ENCODE measurements at places on chromosomes 3 and 15. TPM values are rescaled to one million over a fixed set of nuclear protein-coding genes. Genes with fewer than 3 reads are reported as not detected.

C2CD4A gene
- total RNA-seq, result 0.24 TPM

FILIP1L gene
- 30.9 TPM for total RNA-seq

SENP7 gene
- total RNA-seq, result 32.7 TPM

VEPH1 gene
- 157 TPM for total RNA-seq

DNA sequence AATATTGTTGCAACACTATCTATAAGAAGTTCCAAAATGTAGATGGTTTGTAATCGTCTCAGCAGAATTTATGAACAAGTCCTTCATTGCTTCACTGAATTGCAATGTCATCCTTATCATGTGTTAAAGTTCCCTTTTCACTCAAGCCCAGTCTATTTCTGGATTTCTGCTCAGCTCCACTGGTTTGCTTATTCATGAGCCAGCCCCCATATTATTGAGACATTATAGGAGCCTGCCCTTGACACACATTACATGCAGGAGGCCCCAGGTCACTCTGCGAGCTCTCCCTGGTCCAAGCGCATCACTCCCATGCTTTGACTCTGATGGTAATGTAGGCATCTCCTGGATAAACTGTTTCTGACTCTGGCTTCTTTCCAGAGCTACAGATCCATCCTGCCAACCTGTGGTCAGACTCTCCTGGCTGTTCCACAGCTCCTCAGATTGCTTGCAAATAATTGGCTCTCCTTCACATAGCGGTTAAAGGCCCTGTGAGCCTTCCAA, 56.9 kb downstream of the ABTB1 start:
- H3K4me3 ChIP-seq, result no peak overlapping the region
- H3K27me3 ChIP-seq, result no peaks in the 10 kb centered on the region
- H3K36me3 ChIP-seq, result no peaks in the 10 kb centered on the region

DNA sequence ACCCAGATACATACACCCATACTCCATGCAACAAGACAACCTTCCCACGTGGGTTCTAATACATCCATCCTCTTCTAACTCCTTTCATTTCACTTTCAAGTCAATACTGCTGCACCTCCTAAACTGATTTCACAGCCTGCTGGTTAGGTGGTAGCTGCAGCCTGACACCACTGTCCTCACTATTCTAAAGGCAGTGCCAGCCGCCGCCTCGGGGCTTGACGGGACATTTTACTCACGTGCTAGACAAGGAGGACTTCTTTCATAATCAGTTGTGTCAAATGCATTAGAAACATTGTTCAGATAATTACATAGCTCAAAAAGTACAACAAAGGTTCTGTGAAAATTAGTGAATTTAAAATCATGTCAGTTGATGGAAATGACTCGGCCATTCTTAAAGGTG, 6.3 kb downstream of the UROC1 start:
- H3K27ac ChIP-seq, result no peak overlapping the region
- no peaks in the 10 kb centered on the region for H3K36me3 ChIP-seq
- no peaks in the 10 kb centered on the region for H3K27me3 ChIP-seq
- H3K4me1 ChIP-seq, result no peaks in the 10 kb centered on the region
- H3K4me3 ChIP-seq, result no peak overlapping the region

DNA sequence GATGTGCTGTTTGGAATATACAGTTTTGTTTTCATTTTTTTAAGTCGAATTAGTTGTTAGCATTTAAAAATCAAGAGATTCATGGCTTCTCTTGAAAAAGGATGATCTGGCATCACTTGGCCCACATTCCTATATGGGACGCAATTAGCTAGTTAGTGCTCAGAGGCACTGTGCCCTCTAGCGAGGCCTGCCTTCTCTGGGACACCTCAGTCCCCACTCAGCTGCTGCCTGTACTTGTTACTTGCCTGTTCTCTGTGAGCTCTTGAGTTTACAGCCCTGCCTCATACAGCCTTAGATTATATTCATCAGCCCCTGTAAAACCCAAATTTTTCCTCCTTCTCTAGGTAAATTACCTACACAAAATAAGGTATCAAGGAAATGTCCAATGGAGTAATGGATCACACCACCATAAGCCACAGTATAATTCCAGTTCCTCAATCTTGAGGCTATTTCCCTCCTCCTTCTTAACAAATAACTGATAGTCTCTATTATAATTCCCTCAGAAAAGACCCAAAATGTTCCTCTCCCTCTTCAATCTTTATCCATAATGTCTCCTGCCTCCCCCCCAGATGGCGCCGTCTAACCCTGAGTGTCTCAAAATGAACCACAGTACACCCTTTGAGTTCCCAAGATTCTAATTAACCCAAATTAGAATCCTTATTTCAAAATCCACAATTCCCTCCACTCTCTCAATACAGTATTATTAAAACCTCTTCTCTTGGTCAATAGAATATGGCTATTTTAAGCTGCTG, 2.7 kb downstream of the ZMAT3 start:
- H3K4me1 ChIP-seq, result peaks cover 16% of the 10 kb centered on the region
- no peaks in the 10 kb centered on the region for H3K27me3 ChIP-seq
- no peak overlapping the region for H3K4me3 ChIP-seq
- no peak for DNase-seq
- H3K36me3 ChIP-seq, result no peaks in the 10 kb centered on the region
- no peak overlapping the region for H3K27ac ChIP-seq

DNA sequence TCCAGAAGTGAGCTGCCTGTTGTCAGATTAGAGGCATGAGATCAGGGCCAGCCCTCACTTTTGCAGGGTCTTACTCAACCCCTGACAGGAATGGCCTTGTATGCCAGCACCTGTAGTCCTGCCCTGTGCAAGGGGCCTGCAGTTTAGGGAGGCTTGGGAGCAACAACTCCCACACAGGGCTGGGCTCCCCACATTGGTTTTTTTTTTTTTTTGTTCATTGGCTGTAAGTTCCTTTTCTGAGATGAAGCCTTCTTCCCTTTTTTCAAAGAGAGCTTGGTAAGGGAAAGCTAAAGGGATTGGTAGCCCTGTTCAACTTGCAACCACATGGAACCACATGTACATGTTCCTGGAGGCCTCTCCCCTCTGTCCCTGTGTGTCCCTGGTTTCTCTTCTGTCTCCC, 46.4 kb downstream of the TNFAIP8L3 start:
- no peak overlapping the region for H3K4me3 ChIP-seq
- no peak for DNase-seq
- H3K36me3 ChIP-seq, result no peaks in the 10 kb centered on the region
- no peaks in the 10 kb centered on the region for H3K27me3 ChIP-seq
- peaks cover 12% of the 10 kb centered on the region for H3K4me1 ChIP-seq
- H3K27ac ChIP-seq, result no peak overlapping the region
